Tibial nerve (tissue), 4 donors: ENCODE measurements at places on chromosomes 3 and 15. TPM values are rescaled to one million over a fixed set of nuclear protein-coding genes. Genes with fewer than 3 reads are reported as not detected.

DNA sequence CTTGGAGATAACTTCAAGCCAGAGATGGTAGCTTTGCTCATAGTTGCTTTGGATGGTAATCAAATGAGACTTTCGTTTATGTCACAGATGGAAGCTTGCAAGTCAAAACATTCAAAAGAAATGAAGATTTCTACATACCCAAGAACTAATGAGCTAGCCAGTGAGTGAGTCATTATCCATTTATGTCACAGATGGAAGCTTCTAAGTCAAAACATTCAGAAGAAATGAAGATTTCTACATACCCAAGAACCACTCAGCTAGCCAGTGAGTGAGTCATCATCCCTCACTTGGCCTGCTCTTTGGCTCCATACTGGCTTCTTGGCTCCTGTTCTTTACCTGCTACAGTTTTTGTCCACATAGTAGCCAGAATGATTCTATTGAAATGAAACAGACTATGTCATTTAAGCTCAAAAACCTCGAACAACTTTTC is 559.8 kb upstream of the CBLB start:
- peak; percentile 43 for DNase-seq

LRTM1 gene
- not detected for total RNA-seq

- DNase-seq: no peak
Observed at GRCh38 chr3:25107918-25108617, 320.0 kb upstream of the RARB start.

DNA sequence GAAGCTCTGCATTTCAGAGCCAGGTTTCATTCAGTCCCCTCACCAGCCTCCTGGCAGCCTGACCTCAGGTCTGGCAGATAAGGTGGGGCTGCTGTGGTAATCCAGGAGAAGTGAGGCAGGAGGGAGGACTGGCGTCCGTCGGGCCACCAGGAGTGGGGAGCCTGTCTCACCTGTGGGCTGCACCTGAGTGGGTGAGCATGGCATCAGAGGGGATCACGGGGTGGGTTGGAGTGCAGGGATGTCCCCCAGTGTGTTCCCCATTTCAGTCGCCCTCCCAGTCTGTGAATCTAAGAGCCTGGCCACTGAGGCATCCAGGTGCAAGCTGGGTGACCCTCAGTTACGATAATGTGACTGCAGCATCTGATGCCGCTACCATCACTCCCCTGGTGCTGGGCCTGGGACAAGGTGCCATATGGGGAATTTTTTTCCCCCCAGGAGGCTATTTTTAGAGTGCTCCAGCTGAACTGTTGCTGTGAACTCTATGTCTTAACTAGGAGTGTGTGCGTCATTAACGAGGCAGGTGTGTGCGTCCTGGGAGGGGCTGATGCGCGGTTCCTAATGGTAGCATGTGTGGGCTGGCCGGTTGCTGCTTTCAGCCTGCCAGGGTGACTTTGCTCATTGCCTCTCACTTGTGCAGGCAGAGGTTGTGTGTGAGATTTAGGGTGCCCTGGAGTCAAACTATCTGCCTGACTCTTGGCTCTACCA is 165.2 kb downstream of the SLCO3A1 start:
- no peak for DNase-seq

LRRC31 gene
- not detected for total RNA-seq

GRCh38 chr15:22973286-22973685 is 6.9 kb downstream of the CYFIP1 start:
- DNase-seq: no peak

IL17RE gene
- total RNA-seq: 0.59 TPM

DNA sequence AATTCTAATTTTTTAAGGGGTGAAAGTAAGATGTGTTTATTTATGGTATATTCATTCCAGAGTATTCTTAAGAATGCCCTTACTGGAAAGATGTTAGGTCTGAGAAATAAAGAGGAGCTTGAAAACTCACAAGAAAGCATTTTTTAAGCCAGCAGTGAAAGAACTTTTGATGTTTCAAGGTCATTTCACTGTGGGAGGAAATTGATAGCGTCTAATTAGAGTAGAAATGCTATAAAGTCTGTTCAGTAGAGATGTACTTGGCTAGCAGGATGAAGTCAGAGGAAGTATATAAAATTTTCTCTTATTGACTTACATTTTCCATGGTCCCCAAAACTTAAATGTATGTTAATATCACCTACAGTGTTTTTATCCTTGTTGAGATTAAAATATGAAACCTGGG is 354.6 kb downstream of the CNTN6 start:
- DNase-seq: no peak

- DNase-seq: no peak
Observed at GRCh38 chr3:128849911-128850455, 29.4 kb upstream of the ACAD9 start.

GRCh38 chr15:45606413-45606812 is 19.2 kb downstream of the BLOC1S6 start:
- DNase-seq: no peak

DNA sequence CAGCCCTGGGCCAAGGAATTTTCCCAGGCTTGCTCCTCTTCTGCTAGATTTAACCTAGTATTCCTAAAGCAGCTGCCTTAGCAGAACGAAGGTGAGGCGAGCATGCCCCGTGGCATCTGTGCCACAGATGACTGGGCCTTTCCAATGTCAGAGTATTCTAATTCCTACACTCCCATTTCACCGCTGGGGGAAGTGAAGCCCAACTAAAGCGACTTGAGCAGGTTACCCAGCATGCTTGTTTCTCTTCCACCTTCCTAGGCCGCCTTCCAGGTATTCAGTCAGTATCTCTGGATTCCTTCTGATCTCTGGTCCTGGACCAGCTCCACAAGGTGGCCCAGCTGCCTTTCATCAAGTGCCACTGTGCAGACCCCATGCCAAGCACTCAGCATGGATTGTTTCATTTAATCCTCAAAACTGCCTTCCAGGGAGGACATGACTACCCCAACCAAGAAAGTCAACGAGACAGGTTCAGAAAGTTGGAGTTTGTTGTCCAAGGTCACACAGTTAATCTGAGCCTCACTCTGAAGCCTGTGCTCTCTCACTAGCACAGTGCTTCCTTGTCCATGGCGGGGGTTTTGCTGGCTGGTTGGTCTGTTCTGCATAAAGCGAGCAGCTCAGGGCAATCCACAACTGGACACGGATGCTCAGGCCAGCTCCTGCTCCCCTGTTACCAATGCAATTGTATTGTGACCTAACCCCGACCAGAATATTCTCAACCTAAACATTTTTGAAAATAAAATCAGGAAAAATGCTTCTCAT is 15.1 kb downstream of the MYO5C start:
- DNase-seq: no peak

DNA sequence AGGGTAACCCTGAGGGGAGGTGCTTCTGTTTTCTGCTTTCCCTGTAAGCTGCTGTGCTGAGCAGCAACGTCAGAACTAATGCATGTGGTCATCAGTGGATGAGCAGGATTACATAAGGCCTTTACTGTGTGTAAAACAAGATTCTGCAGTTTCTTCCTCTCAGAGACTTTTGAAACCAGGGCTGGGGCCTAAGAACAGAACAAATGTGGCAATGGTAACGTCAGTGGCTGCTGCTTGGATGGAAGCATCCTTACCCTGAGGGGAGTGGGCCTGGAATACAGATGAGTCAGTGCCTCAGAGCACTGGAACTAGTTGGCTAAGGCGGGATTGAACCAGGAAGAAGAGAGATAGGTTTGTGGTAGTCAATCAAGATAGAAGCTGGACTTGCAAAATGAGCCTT is 180.2 kb upstream of the KCNH8 start:
- no peak for DNase-seq

DNA sequence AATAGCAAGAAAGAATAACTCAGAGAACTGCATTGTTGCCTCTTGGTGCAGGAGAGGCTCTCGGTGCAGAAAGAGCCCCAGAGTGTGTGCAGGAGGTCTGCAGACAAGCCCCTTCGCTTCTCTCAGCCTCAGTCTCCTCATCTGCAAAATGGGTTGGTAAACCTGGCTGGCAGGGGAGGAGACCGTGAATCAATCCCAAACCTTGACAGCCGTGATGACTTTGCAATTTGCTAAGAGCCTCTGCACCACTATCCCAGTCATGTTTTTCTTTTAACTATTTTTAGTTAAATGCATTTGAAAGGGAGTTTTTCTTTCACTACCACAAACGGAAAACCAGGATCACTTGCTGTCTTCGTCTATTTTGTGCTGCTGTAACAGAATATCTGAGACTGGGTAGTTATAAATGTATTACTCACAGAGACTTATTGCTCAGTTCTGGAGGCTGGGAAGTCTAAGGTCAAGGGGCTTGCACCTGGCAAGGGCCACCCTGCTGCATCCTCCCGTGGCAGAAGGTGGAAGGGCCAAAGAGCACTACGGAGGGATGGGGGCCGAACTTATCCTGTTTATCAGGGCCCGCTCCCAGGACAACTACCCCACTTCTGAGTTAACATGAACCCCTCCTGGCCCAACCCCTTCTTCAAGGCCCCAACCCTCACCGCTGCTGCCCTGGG is 14.2 kb upstream of the IQSEC1 start:
- no peak for DNase-seq

DNA sequence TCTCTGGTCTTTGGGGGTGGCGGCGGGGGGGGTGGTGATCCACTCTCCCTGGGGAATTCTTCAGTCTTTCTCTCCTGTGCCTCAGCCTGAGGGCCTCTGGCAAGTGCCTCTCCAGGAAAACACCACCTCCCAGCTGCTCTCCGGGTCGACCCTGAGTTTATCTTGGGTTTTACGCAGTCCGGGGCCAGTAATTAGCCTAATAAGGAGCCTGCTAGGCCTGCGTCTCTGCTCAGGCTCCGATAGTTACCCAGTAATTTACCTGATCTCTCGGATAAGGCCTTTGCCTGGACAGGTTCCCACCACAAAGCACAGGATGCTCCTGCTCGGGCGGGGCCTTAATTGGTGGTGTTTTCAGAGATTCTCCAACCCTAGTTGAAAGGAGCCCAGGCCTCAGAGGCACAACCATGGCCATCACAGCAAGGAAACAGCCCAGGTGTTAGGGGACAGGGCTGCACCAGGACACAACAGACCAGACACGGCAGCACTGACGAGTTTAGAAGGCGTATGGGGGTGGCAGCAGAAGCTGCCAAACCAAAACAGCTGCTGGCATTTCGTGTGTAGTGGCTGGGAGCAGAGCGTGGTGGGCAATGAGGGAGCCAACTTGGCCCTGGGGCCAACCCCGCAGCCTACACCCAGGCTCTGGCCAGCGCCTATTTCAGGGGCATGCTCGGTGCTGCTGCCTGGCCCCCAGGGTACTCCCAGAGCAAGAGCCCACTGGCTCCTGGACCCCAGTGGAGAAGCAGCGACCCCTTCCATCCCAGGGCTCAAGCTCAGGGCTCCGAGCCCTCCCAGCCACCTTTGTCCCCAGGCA is 71.4 kb downstream of the KLF13 start:
- DNase-seq: no peak

DNA sequence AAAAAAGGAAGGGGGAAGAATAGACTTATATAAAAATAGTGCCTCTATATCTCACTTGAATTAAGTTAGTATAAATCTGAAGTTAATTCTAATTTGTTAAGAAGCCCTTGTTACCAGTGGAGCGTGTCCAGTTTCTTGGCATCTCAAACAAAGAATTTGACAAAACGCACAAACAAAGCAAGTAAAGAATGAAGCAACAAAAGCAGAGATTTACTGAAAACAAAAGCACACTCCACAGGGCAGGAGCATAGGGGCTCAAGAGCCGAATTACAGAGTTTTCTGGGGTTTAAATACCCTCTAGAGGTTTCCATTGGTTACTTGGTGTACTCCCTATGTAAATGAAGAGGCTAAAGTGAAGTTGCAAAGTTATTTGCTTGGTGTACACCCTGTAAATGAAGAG is 34.0 kb upstream of the GK5 start:
- no peak for DNase-seq

SRGAP3 gene
- 16.6 TPM for total RNA-seq

- no peak for DNase-seq
Observed at GRCh38 chr3:145620002-145620401, 541.0 kb downstream of the PLOD2 start.

DNA sequence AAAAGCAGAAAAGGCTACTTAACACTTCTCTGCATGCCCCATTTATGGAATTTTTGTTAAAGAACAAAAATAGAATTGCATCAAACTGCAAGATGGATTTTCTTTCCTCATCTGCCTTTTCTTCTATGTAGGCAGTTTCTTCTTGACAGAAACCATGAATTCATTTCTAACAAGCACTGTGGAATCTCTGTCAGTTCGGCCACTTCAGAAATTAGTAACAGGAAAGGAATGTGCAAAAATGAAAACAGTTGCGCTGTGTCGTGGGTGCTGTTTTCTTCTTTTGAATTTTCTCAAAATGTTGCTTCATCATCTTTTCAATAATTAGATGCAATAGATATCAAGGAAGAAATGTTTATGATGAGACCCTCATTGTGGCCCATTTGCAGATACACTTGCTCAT is 151.6 kb downstream of the FOXB1 start:
- no peak for DNase-seq
